ENCODE measurements at places on chromosomes 2 and 18.

- DNase-seq: no peak
Observed at GRCh38 chr2:50514901-50515300, 517.0 kb downstream of the NRXN1 start.

DNA sequence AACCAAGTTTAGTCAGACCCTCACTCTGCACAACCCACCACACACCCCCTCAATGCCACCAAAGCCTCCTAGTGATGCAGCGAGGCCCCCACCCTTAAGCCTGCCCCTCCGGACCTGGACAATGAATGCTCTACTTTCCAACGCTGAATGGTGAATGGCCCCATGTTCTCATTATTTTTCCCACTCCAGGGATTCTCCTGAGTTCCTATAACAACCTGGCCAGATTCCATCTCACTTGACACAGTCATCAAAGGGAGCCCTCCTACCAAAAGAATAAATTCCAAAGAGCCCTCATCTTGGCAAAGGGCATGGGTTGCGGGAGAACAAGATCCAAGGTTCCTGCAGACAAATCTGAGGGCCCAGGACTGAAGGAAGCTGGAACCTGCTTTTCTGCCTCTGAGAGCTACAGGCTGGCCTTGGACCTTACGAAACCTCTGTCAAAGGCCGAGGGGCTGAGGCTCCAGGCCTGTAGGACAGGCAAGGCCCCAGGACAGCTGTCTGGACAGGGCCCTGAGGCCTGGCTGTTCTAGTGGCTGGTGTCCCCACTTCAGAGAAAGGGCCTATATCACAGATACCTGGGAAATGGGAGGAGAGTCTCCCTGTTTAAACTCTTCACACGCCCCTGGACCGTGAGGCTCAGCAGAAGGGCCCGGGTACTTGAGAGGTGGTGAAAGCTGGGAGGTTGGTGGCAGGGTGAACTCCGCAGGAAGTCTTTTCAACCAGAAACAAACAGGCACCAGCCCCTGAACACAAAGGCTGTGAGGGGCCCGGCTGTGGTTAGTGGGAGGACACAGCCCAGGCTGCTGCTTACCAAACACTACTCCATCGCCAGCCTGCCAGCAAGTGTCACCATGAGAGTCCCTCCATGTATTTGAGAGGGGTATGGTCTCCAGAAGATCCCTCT lies 27.3 kb downstream of the SFXN5 start:
- no peak for DNase-seq

DNA sequence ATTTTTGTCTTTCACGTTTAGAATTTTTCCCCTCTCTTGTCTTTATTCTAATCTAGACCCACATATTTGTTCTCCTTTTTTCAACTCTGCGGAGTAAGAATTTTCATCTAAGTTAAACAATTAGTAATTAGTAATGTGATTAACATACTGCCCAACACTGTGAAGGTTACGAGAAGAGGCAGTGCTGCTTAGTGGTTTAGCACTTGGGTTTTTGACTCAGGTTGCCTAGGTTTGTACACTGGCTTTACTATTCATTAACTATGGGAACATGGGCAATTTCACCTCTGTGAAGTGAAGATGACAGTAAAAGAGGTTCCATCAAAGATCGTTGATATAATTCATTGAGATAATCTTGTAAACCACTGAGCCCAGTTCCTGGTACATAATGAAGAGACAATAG lies 82.2 kb upstream of the PNPT1 start:
- no peak for DNase-seq

DNA sequence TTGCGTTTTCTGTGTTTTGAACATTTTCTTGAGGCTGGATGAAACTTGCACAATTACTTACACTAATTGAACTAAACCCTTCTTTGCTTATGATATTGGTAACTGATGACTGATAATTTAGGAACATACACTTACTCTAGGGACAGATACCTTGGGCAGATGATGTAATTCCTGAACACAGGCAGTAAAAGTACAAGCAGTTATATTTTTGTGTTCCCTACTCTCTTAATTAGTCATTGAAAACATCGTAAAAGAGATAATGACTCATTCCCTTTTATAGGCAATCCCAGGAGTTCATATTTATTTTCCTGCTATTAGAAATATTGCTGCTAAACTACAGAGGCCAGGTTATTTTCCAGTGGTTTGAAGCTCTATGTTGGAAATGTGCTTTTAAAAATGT lies 46.4 kb downstream of the CCDC85A start:
- DNase-seq: no peak

GRCh38 chr2:121007490-121007853 lies 271.8 kb downstream of the GLI2 start:
- no peak for DNase-seq

DNA sequence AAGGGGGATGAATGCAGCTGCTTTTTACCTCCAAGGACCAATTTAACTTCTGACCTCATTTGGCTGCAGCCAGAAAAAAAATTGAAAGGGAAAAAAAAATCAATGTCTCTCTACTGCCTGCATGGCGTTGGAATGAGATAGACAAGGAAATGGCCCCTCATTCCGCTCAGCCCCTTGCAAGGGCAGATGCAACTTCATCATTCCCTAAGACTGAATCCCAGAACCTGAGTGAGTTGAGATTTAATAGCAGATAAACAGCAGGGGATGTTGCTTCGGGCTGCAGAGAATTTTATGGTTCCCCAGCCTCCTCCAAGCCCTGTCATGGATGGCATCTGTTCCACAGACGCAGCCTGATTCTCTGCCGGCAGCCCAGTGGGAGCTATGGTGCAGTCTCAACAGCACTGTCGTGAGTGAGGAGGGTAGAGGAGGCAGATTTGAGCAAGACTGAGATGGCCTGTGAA lies 49.0 kb downstream of the CAPN13 start:
- no peak for DNase-seq

DNA sequence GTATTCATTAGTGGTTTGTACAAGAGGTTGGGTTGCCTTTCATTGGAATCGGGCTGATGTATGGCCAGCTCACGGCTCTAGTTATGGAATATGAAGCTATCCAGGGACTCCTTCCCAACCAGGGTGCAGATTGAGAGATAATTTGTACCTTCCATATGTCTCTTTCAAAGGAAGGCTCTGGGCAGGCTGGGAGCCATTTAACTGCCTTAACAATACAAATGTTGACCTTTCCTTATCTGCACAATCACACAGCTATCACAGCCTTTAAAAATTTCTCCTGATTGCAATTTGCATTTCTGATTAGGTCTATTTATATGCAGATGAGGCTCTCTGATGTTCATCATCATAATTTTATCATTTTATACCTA lies 58.7 kb downstream of the MYO3B start:
- DNase-seq: no peak
